GM23248 (cell line): ENCODE measurements at places on chromosomes 13 and 19. TPM values are rescaled to one million over a fixed set of nuclear protein-coding genes. Genes with fewer than 3 reads are reported as not detected.

- DNase-seq = peak; percentile 3
These were observed 354.9 kb downstream of the FOXO1 start for GRCh38 chr13:40311356-40312101.

- DNase-seq = no peak
These were observed 1.2 kb downstream of the GARRE1 start for GRCh38 chr19:34255546-34255945.

- peak; percentile 42 for DNase-seq
These were observed 79.5 kb downstream of the KCNRG start for GRCh38 chr13:50094615-50095293.

- peak; percentile 76 for DNase-seq
These were observed 659 bp downstream of the GNA11 start for GRCh38 chr19:3094601-3095440.

DNA sequence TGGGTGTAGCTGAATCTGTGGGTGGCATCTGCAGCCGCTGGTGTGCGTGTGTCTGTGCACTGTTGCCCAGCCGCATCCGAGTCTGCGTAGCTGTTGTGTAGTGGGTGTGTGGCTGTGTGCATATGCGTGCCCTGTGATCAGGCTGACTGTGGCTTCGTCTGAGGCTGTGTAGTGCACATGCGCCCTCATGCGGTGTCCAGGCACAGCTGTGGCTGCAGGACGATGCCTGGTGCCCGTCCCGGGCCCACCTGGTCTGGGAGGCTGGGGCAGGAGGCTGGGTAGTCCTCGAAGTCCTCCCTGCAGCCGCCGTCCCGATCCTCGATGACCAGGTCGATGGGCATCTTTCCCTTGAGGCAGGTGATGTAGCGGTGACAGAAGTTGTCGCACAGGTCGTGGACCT, 4.9 kb downstream of the MEIS3 start:
- no peak for DNase-seq

DNA sequence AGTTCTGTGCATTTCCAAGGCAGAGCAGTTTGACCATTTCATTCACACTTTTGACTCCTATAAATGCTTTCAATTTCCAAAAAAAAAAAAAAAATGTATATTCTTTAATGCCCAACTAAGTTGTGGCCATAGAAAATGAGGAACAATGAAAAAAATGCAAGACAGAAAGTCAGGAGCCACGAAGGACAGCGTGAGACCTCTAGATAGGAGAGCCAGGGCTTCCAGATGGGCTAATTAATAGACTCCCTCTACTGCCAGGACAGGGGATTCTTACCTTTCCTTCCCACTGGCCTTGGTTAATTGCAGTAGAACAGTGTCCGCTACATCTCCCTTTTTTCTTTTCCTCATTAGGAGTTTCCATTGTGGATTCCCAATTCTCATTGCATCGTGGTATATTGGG, 8.6 kb downstream of the FPR3 start:
- DNase-seq = no peak

- DNase-seq = no peak
These were observed 66.3 kb downstream of the MCF2L start for GRCh38 chr13:113035213-113035800.

DNA sequence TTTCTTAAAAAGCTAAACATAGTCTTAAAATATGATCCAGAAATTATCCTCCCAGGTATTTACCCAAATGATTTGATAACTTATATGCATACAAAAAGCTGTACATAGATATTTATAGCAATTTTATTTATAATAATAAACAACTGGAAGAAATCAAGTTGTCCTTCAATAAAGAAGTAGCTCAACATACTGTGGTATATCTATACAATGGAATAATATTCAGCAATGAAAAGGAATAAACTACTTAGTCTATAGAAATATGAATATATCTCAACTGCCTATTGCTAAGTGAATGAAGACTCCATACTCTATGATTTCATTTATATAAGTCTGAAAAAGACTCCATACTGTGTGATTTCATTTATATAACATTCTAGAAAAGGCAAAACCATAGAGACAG, 47.1 kb upstream of the SLAIN1 start:
- no peak for DNase-seq

GRCh38 chr19:47896773-47897172, 10.7 kb upstream of the SULT2A1 start:
- DNase-seq = no peak

GRCh38 chr13:50691681-50692263, 151.7 kb downstream of the DLEU7 start:
- peak; percentile 55 for DNase-seq

Gene ZNF569
- 4.9 and 7.2 TPM in 2 replicates for total RNA-seq

Gene CLEC17A
- total RNA-seq = not detected in 2 replicates

Gene DLL3
- 2.1 TPM in 1 of 2 replicates, not detected in the other for total RNA-seq

Gene KLC3
- total RNA-seq = not detected in 2 replicates
